ENCODE measurements at places on chromosomes 11 and 22.

DNA sequence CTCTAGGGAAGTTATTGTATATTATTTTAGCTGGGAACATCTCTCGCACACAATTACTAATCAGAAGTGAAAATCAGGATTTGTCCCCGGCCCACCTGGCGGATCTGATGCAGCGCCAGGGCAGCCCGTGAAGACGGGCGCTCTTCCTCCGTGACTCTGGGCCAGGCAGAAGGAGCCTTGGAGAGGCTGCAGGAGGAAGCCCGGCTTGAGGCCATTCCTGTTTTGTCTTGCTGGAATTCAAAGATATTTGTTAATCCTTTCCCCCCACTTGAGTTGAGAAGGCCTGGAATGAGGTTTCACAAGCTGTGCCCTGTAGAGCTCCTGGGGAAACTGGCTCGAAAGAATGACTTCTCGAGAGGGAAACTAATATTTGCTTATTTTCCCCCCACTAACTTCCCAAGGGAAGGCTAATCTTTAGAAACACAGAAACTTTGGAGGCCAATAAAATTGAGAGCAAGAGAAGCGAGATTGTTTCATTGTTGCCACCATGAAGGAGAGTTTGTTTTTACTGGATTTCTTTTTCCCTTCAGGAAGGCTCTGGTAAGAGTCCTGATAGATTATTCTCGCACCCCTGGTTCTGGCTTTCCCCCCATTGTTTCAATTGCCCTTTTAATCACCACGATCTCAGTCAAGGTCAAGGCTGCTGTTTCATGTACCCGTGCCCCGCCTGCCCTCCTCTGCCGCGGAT lies 92.8 kb upstream of the SEPTIN5 start:
- no peak for DNase-seq

DNA sequence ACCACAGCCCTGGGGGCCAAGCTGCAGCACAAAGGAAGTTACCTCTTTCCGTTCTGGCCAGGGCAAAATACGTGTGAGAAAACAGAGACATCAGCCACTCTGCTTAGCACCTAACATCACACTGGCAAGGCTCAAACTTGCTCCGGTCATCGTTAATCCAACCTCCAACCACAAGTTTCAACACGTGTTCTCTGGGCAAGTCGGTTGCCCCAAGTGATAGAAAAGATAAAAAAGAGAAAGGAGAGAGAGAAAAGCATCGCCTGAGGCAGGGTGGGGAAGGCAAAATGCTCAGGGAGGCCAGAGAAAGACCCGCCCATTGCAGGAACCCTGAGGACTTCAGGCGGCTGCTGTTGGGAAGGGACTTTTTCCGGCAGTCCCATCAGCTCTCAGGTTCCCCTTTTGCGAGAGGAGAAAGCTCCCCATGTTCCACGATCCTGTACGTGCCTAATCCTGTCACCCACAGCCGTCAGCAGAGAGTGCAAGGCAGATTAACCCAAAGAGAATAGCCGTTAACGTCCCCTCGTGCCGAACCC lies 18.5 kb upstream of the B4GALNT4 start:
- DNase-seq = no peak

DNA sequence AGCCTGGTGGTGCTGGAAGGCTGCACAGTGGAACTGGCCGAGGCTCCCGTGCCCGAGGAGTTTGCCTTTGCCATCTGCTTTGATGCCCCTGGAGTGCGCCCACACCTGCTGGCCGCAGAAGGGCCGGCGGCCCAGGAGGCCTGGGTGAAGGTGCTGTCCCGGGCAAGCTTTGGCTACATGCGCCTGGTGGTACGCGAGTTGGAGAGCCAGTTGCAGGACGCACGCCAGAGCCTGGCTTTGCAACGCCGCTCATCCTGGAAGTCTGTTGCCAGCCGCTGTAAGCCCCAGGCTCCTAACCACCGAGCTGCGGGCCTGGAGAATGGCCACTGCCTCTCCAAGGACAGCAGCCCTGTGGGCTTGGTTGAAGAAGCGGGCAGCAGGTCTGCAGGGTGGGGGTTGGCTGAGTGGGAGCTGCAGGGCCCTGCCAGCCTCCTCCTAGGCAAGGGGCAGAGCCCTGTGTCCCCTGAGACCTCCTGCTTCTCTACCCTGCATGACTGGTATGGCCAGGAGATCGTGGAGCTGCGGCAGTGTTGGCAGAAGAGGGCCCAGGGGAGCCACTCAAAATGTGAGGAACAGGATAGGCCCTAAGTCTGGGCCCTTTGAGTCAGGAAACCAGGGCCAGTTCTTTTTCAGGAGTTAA lies 1.9 kb upstream of the SMDT1 start:
- DNase-seq = no peak

DNA sequence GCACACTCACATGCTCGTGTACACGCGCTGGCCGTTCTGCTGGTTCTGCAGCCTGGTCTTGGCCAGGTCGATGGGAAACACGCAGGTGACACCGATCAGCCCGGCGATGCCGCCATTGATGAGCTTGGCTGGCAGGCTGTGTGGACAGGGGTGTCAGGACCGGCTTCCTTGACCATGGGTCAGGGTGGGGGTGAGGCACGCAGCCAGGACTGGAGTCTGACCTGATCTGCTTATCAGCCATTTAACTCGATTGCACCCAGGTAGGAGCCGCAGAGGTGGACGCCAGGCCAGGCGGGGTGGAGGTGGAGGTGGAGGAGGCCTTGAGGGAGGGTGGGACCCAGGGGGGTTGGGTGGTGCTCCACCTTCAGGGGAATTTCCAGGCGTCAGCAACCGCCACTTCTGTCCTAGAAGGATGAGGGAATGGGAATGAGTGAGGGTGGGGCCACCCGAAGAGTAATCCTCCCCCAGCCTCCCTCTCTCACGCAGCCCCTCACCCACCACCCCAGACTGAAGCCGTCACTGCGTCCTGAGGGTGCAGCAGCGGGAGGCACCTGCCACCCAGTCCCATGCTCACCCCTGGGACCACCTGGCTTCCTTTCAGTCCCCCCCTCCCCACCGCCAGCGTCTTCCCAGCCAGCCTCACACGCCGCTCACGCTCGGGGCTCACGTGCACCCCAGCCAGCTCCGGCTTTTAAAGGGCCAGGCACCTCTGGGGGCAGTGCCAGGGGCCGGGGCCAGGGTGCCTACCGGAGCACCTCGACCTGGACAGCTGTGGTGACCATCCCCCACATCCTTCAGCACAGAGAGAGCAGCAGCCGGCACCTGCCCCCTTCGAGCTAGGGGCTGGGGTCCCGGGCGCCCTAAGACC lies 3.1 kb downstream of the SLC25A22 start:
- DNase-seq = no peak

GRCh38 chr11:31651822-31652221 lies 142.3 kb downstream of the ELP4 start:
- DNase-seq = no peak

DNA sequence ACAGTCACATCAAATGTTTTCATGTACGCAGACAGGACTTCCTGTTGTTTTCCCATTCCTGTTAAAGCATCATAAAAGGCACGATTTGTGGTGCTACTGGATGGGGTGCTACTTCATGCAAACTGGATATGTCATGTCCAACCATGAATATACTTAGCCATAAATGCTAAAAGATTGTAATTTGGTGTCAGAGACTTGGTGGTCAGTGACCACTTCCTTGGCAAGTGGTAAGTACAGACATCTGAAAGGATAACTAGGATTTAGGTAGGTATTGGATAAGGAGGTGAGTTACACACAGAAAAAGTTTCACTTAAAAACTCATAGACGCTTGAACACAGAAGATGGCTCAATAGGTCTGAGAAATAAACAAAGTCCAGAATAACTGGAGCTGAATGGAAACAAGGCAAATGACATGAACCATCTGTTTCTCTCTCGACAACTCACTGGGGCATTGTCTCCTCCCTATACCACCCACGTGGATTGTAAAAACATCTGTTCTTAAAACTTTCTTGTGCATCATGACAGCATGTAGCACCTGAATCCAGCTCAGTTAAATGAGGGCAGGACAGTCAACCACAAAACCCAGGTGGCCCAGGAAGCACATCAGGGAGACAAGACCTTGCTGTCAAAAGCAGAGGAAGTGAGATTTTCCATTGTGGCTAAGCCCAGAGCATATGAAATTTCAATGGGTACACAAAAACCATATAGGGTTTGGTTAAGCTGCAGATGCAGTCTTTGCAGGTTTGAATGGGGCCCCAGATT lies 22.1 kb upstream of the IGLL5 start:
- peak; percentile 52 for DNase-seq

GRCh38 chr11:14001597-14001996 lies 39.1 kb downstream of the SPON1 start:
- DNase-seq = no peak

- no peak for DNase-seq
Observed at GRCh38 chr22:36730176-36730858, 26.8 kb upstream of the CACNG2 start.

GRCh38 chr11:90536301-90536700 lies 313.5 kb upstream of the CHORDC1 start:
- DNase-seq = no peak
